Progenitor cell of endocrine pancreas (in vitro differentiated cells): ENCODE measurements at places on chromosomes 4 and X. TPM values are rescaled to one million over a fixed set of nuclear protein-coding genes. Genes with fewer than 3 reads are reported as not detected.

DNA sequence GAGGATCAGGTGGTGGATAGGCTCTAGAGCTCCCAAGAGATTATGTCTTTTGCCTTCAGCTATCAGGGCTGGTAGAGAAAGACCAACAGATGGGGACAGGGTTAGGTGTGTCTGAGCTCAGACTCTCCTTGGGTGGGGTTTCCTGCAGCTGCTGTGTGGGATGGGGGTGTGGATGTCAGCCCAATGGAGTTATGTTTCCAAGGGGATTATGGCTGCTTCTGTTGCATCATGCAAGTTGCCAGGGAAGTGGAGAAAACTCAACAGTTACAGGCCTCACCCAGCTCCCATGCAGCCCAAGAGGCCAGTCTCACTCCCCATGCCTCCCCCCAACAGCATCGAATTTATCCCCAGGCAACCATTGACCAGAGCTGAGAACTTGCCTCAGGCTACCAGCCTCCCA is 80.2 kb upstream of the CDX4 start:
- no peak for DNase-seq

- DNase-seq: no peak
Observed at GRCh38 chr4:20333141-20333715, 81.5 kb downstream of the SLIT2 start.

- no peak for DNase-seq
Observed at GRCh38 chr4:85879518-85879917, 404.6 kb downstream of the ARHGAP24 start.

- no peak for DNase-seq
Observed at GRCh38 chrX:2468261-2469195, 32.2 kb downstream of the DHRSX start.

GRCh38 chr4:7703688-7704087 is 236.0 kb downstream of the AFAP1 start:
- DNase-seq: no peak

- no peak for DNase-seq
Observed at GRCh38 chr4:548976-549375, 27.1 kb downstream of the TMEM271 start.

DNA sequence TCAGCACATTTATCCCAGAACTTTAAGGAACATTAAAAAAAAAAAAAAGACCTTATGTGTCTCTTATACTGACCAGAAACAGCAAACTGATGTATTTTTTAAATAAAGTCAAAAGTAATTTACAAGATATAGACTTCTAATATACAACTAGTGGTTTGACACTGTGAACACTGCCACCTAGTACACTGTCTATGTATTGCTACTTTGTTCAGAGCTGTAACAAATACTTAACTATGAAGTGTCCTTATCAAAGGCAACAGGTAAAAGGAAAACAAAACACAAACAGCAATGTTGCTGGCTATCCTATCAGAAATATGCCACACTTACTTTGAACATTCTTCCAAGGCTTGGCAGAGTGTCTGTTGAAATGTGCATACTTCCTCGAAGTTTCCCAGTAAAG is 60.4 kb downstream of the CD40LG start:
- DNase-seq: no peak

- DNase-seq: no peak
Observed at GRCh38 chrX:12975991-12976558, 1.2 kb downstream of the TMSB4X start.

GRCh38 chrX:97070346-97070745 is 186.6 kb downstream of the RPA4 start:
- DNase-seq: no peak

DNA sequence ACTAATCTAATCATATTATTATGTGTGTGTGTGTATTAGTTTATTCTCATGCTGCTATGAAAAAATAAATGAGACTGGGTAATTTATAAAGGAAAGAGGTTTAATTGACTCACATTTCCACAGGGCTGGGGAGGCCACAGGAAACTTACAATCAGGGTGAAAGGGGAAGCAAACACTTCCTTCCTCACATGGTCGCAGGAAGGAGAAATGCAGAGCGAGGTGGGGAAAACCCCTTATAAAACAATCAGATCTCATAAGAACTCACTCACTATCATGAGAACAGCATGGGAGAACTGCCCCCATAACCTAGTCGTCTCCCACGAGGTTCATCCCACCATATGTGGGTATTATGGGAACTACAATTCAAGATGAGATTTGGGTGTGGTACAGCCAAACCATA is 190.9 kb upstream of the TAPT1 start:
- no peak for DNase-seq

GRCh38 chrX:16826207-16826606 is 39.9 kb downstream of the TXLNG start:
- DNase-seq: no peak

- no peak for DNase-seq
Observed at GRCh38 chr4:24614881-24615280, 30.5 kb upstream of the DHX15 start.

DNA sequence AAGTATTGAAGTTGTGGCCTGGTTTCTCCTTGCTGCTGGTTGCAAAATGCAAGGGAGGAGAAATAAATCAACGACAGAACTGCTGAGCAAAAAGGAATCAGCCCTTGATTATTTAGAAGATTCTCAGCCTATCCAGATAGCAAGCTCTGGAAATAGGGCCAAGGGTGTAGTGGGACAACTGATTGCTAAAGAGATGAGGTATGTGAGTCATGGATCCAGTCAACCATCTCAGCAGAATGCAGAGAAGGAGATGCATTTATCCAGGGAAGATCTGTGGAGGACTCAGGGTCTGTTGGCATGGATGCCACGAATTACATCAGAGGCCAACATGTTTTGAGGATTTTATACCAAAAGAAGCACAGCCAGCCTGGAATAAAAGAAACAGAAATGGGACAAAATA is 36.7 kb downstream of the FOXR2 start:
- DNase-seq: no peak

- no peak for DNase-seq
Observed at GRCh38 chr4:73706811-73707210, 33.6 kb upstream of the CXCL8 start.

DNA sequence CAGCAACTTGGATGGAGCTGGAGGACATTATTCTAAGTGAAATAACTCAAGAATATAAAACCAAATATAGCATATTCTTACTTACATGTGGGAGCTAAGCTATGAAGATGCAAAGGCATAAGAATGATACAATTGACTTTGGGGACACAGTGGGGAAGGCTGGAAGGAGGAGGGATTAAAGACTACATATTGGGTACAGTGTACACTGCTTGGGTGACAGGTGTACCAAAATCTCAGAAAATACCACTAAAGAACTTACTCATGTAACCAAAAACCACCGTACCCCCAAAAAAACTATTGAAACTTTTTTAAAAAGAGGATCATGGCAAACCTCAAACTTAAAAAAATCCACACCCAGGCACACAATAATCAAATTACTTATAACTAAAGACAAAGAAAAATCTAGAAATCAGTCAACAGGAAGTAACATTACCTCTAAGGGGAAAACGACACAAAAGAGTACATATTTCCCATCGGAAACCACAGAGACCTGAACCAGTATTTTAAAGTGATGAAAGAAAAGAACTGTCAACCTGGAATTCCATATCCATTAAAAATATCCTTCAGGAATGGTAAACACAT is 241.8 kb downstream of the PRDM5 start:
- DNase-seq: no peak

- no peak for DNase-seq
Observed at GRCh38 chrX:123993326-123993725, 31.8 kb downstream of the STAG2 start.

DNA sequence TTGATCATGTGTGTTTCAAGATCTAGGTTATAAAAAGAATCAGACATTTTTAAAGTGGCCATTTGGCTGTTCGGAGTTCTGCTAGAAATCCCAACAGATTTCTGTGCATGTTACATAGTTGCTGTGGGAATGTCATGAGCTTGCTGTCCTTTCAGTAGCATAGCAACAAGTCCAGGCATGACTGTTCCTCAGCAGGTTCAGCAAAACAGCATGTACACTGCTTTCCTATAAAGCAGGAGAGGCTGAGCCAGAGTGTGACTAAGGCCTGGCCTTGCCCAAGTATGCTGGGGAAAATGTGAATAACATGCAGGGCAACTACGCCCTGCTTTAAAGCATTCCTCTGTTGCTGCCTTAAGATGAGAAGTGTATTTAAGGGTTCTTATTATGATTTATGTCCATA is 217.1 kb upstream of the SMIM31 start:
- no peak for DNase-seq

GRCh38 chr4:78566834-78567499 is 15.4 kb downstream of the ANXA3 start:
- no peak for DNase-seq

DNA sequence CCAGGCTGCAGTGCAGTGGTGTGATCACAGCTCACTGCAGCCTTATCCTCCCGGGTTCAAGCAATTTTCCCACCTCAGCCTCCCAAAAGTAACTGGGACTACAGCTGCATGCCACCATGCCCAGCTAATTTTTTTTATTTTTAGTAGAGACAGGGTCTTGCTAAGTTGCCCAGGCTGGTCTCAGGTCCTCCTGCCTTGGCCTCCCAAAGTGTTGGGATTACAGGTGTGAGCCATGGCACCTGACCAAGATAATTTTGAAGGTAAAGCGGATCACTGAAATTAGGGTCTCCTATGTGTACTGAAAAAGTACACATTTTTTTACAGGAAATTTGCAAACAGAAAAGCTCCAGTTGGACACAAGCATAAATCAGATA is 4.8 kb downstream of the SAT1 start:
- no peak for DNase-seq

DNA sequence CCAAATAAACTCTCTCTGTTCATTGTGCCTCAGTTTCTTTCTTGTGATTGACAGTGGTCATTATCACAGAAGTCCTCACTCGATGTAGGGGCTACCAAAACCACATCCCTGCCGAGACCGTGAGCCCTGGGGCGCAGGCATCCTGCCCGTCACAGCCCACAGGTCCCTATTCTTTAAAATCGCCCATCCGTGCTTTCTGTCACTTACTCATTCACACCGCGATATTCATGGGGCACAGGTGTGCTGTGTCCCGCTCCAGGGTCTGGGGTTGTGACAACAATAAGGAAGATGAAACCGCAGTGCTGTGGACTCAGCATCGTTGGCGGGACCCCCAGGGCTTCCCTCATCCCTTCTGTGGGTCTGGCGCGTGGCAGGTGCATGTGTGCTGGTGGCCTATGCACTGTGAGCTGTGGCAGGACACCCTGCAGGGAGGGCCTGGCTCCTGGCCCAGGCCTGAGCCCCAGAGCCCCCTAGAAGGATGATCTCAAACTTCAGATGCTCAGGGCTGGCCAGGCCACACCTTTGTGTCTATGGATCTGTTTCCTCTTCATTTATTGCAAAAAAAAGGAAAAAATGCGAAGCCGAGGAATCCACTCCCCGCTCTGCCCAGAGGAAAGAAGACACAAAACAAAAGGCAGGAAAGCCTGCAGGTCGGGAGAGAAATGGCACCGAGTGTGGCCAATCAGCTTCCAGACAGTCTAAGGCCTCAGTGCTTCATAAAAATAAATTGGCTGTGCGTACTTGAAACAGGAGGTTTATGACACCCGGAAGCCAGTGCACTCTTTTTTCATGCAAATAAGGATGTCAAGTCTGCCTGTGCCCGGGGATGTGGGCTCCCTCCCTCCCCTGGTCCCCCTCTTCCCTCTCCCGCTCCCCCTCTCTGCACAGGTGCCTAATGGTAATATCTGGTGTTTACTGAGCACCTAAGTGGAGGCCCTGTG is 109.5 kb upstream of the ADRA2C start:
- no peak for DNase-seq

GRCh38 chr4:72283357-72283756 is 251.6 kb downstream of the NPFFR2 start:
- no peak for DNase-seq

DNA sequence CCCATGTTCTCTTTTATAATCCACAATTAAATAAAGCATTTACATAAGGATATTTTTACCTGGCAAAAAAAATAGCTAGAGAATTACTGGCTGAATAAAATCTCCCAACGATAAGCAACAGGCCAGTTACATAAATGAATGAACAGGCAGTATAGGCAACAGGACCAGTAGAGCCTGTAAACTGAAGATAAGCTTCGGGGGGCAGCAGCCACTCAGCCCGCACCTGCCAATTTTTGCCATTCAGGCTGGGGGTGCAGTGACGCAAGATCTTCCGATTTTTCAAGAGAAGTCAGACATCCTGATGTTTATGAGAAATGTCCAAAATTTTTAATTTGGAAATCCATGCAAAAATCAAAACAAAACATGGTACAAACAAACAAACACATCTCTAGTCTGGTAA is 49.0 kb upstream of the CDKN2AIP start:
- no peak for DNase-seq

DNA sequence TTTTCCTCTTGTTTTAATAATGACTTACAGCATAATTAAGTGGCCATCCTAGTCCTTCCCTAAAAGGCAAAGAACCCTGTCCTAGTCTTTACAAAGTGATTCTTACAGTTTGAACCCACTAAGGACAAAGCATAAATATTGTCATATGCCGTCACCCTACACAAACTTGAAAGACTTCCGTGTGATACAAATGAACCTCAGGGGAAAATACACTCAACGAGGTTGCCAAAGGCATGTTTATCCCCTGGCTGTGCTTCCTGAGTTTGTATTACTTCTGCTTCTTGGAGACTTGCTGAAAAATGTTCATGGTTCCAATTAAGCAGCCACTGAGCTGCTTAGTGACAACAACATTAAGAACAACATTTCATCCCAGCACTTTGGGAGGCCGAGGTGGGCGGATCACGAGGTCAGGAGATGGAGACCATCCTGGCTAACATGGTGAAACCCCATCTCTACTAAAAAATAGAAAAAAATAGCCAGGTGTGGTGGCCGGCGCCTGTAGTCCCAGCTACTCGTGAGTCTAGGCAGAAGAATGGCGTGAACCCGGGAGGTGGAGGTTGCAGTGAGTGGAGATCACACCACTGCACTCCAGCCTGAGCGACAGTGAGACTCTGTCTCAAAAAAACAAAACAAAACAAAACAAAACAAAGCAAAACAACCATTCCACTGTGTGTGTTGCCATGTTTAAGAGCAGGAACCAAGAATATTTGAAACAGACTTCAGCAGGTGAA is 16.2 kb downstream of the RASSF6 start:
- DNase-seq: no peak

- no peak for DNase-seq
Observed at GRCh38 chrX:333611-334311, 15.2 kb upstream of the GTPBP6 start.

LIMCH1 gene
- 12.7 and 19.4 TPM in 2 replicates for total RNA-seq

CRMP1 gene
- 17.6 and 18.2 TPM in 2 replicates for total RNA-seq

VCX3B gene
- total RNA-seq: not detected in 2 replicates

ARMCX1 gene
- total RNA-seq: 29.6 and 31.6 TPM in 2 replicates

ELMOD2 gene
- total RNA-seq: 66.7 and 69.3 TPM in 2 replicates

SPIN2A gene
- total RNA-seq: 1.8 and 2.2 TPM in 2 replicates

KLHL4 gene
- total RNA-seq: 0.74 and 1.0 TPM in 2 replicates

SPP1 gene
- total RNA-seq: 3.7 and 11.1 TPM in 2 replicates

SULT1B1 gene
- 0.46 and 0.82 TPM in 2 replicates for total RNA-seq

CNGA2 gene
- not detected in 2 replicates for total RNA-seq

STIM2 gene
- total RNA-seq: 48.7 and 49.3 TPM in 2 replicates

ADD1 gene
- 249 and 271 TPM in 2 replicates for total RNA-seq
